ENCODE measurements at places on chromosomes 2 and 18.

- no peak for DNase-seq
Measured at GRCh38 chr2:105950521-105951383, 206.0 kb downstream of the NCK2 start.

DNA sequence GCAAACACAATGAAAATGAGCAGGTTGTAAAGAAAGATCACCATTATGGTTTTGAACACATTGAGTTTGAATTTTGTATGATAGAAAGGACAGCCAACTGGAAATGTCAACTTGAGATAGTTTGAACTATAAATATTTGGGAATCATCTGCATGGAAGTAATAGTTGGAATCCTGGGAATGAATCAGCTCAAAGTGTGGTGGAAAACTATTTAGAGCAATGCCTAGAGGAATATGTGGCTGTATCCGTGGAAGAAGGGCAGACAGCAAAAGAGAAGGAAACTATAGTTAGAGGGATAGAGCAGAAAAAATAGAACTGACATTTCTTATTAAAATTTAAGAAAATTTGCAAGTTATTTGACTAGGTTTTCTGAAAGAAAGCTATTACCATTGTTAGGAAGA, 112.5 kb upstream of the OTX1 start:
- no peak for DNase-seq

DNA sequence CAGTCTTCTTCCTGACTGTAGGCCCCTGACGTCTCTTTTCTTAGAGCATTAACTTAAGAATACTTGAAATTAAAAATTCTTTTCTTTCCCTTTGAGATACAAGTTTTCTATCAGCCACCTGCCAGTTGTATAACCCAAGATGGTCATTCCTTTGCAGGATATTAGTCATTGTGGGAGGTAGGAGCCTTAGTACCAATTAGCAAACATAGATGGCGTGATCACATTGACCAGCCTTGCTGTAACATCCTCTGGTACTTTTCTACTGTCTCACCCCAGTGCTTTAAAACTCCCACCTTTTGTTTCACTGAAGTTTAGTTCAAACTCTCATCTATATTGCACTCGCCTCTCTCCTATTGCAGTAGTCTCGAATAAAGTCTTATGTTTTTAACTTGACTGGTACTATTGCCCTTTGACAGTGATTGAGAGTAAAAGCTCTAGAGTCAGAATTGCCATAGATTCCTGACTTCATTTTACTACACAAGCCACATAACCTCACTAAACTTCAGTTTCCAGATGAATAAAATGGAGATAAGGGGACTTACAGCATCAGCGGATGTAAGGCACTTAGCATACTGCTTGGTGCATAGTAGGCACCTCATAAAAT, 74.1 kb downstream of the VRK2 start:
- no peak for DNase-seq

GRCh38 chr2:74093840-74094239, 53.9 kb downstream of the BOLA3 start:
- no peak for DNase-seq

DNA sequence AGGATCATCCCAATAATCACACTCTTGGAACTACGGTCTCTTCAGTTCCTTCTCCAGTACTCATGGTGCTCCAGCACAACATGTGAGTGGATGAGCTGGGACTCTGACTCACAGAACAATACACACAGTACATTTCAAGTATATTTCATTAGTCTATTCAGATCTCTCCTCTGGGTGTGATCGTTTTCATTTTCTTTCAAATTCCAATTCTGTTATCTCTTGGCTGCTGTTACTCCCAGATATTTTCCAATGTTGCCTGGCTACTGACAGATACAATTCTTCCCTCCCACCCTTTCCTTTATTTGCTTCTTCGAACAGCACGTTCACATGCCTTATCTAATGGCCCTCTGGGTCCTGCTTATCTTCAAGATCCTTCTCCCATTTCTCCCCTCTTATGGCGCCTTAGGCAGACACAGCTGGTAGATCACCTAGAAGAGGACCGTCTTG, 216.0 kb downstream of the ACKR3 start:
- DNase-seq, result no peak

GRCh38 chr2:11019614-11020013, 107.9 kb downstream of the KCNF1 start:
- no peak for DNase-seq

GRCh38 chr18:41351430-41351829, 603.6 kb upstream of the PIK3C3 start:
- no peak for DNase-seq

DNA sequence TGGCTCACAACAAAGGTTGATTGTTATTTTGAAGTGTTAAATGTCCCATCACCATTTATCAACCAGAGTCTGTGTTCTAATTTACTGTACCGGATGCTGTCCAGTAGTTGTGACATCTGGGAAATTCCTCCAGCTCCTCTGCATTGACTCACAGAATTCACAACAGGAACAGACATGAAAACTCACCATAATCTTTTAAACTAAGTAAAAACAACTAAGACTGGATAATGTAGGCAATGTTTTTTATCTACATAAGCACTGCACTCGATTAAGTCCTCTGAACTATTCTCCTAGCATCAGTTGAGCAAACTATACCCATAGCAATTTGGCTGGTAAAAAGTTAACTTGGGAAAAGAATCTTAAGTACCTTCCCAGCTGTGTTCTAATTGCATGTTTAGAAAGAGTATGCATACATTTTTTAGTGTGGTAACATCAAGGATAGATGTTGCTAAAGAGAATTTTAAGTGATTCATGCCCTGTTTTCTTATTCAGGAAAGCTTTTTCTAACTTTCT, 42.9 kb upstream of the MYO1B start:
- DNase-seq, result no peak

- no peak for DNase-seq
Measured at GRCh38 chr2:239466061-239466754, 65.4 kb upstream of the HDAC4 start.

GRCh38 chr2:205582366-205582765, 99.9 kb upstream of the NRP2 start:
- DNase-seq, result no peak

DNA sequence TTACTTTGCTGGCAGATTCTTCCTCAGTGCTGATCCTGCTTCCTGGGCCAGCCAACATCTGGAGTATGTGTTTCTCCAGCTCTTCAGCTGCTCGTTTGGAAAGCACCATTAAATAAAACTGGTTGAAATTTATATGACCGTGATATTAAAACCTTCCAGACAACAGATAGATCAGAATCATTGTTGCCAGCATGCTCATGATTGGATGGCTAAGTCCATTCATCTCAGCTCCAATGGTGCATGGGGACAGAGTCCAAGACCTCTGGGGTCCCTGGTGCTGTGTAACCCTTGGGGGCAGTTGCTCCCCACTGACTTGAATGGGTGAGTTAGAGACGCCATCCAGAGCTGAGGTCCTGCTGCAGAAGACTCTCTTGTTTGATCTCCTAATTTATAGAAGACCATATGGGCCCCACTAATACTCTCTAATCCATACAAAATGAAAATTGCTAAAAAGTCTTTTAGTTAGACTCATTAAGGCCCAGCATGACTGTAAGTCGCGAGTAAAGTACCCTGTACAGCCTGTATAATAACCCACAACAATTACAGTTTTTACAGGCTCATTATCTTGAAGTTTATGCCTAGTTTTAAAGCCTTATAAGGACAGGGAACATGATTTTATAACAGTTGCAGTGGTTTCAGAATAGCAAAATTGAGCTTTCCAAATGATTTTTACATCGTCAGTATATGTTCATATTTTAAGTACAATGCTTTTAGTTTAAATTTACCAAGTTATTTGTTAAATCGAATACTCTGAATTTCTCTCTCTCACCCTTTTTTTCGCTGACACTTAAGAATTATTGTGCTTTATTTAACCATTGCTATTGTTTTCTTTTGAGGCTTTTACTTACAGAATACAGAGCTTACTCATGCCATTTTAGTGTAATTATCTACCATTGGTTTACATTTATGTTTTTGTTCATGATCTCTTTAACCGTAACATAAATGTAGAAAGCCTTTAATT, 60.0 kb downstream of the CABLES1 start:
- DNase-seq, result no peak

- no peak for DNase-seq
Measured at GRCh38 chr2:75100011-75100800, 99.1 kb downstream of the TACR1 start.

- DNase-seq, result no peak
Measured at GRCh38 chr2:3033315-3033714, 344.3 kb downstream of the EIPR1 start.

- peak; percentile 43 for DNase-seq
Measured at GRCh38 chr2:1731963-1732768, 12.1 kb downstream of the PXDN start.

- no peak for DNase-seq
Measured at GRCh38 chr2:9178904-9179571, 27.6 kb upstream of the ASAP2 start.

- no peak for DNase-seq
Measured at GRCh38 chr2:11514904-11515303, 18.9 kb upstream of the GREB1 start.

DNA sequence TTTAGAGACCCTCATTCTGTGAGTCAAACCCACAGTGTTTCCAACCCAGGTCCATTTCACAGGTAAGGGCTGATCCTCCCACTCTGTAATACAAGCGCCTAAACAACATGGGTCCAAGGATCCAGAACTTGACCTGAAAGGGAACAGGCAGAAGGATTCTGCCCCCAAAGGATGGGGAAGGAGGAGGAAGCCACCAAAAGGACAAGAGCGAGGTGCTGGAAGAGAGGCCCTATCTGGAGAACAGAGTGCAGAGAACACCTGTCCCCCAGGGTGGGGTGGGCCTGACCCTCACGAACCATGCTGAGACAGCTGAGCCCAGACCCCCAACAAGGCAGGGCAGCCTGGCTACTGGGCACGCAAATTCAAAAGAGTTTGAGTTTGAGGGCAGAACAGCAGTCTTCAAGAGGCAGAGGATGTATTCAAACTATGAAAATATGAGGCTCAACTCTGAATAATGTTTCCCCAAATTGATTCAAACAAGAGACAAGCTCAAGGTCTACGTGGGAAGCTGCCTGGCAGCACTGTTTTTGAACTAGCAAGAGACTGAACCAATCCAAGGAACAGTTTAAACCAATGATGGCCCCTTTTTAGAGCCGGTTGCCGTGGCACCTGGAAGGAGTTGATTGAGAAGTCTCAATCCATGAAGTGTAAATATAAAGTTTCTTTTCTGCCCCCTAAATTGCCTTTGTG, 212.7 kb downstream of the ALPK2 start:
- DNase-seq, result no peak

- DNase-seq, result no peak
Measured at GRCh38 chr2:32008805-32009515, 1.8 kb downstream of the MEMO1 start.

DNA sequence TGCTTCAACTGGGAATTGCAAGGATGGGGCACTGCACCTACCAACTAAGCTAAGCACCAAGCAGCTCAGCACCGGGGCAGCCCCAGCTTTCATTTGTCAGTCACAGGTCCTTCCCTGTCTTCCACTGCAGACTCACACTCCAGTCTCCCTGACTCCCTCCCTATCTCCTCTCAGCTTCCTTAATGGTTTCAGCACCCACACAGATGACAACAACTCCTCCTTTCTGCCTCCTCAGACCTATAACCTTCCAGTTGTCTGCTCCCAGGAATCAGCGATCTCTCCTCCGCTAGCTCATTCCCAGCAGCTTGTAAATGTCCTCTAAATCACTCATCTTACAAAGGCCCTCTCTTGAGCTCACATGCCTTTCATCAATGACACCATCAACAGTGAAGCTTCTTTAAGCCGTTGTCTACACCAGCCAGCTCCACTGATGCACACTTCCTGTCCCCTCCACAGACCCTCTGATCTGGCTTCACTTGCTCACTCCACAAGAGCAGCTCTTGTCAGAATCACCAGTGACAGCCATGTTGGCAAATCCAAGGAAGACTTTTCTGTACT, 32.1 kb downstream of the CLASP1 start:
- DNase-seq, result no peak

DNA sequence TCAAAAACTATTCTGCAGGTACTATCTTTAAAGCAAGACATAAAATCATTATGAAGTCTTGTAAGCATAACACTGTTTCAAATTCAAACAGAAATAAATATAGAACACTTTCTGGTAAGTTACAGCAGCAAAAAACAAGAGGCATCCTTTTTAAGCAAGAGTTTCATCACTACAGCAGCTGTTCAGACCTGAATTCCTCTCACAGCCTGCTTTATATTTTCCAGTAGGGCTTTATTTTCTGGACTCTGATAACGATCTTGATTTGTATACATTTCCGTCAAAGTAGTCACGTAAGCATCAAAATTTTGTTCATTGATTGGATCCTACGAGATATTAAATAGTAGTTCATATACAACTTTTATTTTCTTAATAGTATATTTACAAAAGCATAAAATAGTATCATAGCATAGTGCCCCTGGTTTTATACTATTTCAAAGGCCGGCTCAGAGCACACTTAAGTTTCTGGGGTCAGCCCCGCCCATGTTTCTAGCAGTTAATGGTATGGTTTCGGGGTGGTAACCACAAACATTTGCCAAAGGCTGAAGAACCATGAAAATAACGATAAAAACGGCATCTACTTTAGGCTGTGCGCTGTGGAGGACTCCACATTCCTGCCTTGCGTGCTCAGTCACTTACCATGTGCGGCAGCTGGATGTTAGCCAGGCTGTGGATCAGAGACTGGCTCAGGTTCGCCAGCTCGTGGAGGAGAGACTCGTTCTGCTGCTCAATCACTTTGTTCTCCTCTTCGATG, 47.5 kb upstream of the PXDN start:
- DNase-seq, result no peak

DNA sequence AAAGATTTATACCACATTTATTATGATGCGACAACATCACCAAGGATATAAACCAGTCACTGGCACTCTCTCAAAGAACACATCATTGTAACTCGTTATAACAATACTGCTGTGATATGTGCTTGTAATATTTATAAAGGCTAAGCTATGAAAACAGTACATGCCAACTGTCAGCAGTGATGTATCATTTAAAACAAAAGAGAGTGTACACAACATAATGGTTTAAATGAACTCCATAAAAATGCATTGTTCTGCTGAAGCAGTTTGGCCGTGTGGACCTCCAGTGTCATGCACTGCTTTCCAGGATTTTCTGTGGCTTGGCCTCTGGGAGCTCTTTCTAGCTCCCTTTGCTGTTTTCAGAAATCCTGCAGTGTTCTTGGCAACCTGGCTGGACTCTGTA, 215.6 kb downstream of the MTX2 start:
- DNase-seq, result no peak

GRCh38 chr2:128557831-128558241, 239.2 kb upstream of the HS6ST1 start:
- DNase-seq, result no peak

DNA sequence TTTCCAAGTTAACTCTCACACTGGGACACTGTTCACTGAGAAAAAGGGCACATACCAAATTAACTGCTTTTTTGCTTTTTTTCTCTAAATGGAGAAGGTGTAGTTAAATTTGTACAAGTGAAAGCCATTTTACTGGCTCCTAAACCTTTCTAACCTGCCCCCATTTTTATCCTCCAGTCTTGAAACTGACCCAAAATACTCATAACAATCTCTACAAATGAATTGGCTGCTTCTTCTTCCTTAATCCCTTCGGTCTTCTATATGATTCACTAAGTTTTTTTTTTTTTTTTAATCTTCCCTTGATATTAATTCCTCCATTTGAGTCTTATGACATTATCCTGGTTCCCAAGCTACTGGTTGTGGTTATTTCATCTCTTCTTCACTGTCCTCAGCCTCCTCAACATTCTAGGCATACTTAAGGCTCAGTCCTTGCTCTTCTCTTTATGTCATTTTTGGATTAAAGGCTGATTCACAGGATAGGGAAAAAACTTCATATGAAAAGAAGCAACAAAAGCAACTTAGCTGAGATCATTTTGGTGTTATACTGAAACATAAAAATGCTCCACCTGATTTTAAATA, 19.8 kb downstream of the ORC2 start:
- DNase-seq, result no peak
